ENCODE measurements at places on chromosomes 16 and 17.

GRCh38 chr17:79026376-79027273 lies 2.7 kb downstream of the C1QTNF1 start:
- DNase-seq = no peak

DNA sequence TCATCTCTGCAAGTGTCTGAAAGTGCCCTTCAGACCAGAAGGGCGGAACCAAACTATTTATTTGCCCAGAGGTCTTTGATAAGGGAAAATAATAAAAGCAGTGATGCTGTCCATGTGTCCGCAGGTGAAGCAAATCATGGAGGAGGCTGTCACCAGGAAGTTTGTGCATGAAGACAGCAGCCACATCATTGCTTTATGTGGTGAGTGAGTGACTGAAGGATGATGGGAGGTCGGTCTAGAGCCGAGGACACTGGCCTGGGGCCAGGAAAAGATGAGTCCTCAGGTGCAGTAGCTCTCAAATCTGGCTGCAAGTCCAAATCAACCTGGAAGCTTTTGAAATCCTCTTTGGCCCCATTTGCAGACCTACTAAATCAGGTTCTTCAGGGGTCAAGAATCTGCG lies 6.1 kb downstream of the SGSM2 start:
- no peak for DNase-seq

DNA sequence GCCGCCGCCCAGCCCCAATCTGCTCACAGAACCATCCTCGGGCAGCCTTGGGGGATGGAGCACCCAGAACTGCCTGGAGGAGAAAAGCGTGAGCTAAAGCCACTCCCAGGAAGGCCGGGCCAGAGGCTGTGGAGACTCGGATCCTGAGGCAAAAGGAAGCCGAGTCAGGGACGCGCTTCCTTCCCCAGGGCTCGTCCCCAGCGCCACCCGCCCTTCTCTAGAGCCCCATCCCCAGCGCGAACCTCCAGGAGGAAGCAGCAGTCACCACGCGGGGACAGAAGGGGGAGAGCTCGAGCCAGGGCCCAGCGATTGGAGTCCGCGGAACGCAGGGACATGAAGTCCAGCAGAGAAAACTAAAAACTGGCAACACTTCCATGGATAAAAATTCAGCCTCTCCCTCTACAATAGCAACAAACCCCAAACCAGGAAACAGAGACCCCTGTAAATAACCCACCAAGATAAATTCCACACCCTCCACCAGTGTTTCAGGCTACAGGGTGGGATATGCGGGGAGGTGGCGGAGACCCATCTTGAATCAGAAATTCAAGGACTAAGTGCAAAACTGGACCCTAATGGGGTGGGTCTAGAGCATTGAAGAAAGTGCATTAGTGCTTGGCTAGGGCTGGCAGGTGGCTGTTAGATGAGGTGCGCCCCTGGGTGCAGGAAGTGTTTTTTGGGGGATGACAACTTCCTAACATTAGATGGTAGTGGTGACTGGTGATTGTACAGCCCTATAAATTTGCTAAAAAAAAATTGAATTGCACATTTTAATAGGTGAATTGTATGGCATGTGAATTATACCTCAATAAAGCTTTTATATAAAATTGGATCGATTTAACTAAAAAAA lies 116.1 kb upstream of the METRNL start:
- DNase-seq = peak; percentile 31

DNA sequence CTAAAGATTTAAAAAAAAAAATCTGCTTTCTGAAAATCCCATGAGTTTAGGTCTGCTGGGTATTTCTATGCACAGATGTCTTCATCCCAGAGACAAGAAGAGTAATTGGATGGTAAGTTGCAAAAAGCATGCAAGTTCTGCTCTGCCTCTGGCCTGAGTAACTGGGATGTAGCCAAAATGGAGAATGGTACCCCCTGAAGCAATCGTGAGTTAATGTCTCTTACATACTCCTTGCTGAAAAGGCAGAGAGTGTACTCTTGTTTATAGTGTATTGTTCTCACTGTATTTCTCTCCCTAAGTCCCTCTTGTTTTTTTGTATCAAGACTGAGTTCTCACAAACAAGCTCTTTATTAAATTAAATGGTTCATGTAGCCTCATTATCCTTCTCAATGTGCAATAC lies 259.0 kb downstream of the IRX3 start:
- no peak for DNase-seq

GRCh38 chr17:59287891-59288290 lies 43.6 kb upstream of the YPEL2 start:
- no peak for DNase-seq

GRCh38 chr16:52573365-52574299 lies 26.7 kb upstream of the TOX3 start:
- no peak for DNase-seq

GRCh38 chr16:65285128-65286048 lies 163.5 kb upstream of the CDH11 start:
- no peak for DNase-seq

GRCh38 chr17:56688151-56688550 lies 94.7 kb downstream of the NOG start:
- DNase-seq = no peak

DNA sequence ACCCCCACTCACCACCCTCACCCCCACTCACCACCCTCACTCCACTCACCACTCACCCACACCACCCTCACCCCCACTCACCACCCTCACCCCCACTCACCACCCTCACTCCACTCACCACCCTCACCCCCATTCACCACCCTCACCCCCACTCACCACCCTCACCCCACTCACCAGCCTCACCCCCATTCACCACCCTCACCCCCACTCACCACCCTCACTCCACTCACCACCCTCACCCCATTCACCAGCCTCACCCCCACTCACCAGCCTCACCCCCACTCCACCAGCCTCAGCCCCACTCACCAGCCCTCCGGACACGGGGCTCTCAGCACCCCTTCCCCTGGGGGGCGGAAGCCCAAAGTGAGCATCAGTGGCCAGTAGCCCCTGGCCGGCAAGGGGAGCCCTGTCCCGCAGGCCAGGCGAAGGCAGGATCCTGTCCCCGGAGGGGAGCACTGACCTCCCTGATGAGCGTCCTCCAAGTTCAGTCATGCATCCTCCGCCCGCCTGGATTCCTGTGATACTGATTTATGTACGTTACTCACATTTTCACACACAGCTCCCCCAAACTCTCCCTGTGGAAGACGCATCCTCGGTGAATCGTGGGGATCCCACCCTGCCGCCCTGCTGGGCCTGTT lies 18.0 kb upstream of the C1QTNF8 start:
- DNase-seq = no peak
